ENCODE measurements at places on chromosomes 12 and 14.

DNA sequence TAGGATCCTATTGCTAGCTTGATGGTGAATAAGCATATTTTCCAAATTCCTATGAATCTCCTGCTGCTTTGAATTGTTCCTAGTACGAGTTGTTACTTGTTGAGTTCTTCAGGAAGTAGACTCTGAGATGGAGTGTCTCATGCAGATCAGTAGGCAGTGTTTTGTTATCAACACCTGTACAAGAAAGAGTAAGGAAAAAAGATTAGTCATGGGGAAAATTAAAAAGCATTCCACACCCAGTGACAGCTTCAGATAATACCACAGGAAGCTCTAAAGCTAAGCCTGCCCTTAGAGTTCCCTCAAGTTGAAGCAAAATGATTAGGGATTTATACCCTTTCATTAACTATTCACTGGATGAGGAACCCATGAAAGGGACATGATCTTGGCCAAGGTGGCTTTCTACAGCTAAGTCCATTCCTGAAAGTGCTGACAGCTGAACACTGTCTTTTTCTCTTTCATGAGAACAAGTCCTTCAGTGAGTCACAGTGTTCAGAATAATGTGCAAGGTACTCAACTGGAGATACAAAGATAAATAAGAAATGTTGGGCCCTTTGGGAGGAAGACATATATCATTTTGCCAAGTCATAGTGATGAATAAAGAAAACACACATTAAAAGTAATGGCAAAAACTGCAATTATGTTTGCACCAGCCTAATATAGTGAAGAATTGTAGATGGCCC lies 49.1 kb downstream of the CCER1 start:
- DNase-seq, result no peak

DNA sequence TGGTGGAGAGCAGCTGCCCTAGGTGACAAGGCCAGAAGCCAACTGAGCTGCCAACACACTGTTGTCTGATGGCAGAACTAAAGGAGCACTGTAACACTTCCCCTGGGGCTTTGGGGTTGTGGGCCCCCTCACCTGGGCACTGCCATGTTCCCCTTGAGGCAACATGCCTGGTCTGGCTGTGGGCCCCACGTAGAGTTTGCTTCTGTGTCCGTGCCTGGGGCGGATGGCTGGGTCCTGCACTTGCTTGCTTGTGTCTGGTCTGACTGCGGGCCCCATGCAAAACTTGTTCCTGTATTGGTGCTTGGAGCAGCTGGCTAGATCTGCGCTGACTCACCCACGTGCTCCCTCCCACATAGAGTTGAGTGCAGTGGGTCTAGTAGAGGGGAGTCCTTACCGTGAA lies 78.4 kb downstream of the MNAT1 start:
- DNase-seq, result no peak

DNA sequence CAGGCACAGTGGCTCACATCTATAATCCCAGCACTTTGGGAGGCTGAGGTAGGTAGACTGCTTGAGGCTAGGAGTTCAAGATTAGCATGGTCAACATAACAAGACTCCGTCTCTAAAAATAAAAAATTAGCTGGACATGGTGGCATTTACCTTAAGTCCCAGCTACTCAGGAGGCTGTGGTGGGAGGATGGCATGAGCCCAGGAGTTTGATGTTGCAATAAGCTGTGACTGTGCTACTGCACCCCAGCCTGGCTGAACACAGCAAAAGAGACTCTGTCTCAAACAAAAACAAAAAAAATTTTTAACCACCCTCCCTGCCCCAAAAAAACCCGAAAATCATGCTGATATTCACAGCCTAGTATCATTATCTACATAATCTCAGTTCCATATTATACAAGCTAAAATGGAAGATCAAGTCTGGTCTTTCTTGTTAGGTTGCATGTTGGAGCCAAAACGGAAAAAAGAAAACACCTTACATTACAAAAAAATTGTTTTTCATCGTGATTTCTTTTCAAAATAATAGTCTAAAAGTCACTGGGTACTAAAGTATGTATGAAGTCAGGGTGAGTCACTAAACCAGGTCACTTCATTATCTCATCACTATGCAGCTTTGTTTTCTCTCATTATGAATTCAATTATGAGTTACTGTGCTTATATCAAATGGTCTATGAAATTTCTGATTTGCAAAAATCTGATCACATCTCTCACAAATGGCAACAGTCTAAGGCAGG lies 13.8 kb downstream of the GXYLT1 start:
- DNase-seq, result no peak

GRCh38 chr14:91484186-91484585 lies 25.9 kb downstream of the PPP4R3A start:
- DNase-seq, result no peak

DNA sequence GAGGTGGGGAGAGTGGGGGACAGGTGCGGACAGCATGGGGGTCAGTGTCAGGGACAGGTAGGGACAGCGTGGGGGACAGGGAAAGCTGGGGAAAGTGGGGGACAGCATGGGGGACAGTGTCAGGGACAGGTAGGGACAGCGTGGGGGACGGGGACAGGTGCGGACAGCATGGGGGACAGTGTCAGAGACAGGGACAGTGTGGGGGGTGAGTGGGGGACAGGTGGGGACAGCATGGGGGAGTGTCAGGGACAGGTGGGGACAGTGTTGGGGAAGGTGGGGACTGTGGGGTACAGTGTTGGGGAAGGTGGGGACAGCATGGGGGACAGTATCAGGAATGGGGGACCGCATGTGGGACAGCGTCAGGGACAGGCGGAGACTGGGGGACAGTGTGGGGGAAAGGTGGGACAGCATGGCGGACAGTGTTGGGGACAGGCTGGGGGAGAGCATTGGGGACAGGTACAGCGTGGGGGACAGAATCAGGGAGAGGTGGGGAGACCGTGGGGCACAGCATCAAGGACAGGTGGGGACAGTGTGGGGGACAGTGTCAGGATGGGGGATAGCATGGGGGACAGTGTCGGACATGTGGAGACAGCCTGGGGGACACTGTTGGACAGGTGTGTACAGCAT lies 96.1 kb downstream of the TMEM121 start:
- no peak for DNase-seq

GRCh38 chr12:109910254-109910968 lies 10.3 kb downstream of the TCHP start:
- DNase-seq, result no peak

DNA sequence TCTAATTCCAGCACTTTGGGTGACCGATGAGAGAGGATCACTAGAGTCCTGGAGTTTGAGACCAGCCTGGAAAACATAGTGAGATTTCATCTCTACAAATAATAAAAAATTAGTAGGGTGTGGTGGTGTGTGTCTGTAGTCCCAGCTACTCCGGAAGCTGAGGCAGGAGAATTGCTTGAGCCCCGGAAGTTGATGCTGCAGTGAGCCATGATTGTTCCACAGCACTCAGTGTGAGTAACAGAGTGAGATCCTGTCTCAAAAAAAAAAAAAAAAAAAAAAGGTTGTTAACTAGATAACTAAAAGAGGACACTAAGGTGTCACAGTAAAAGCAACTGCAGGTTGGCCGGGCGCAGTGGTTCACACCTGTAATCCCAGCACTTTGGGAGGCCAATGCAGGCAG lies 121.3 kb upstream of the MAX start:
- no peak for DNase-seq

GRCh38 chr14:74415115-74415437 lies 10.9 kb downstream of the SYNDIG1L start:
- DNase-seq, result no peak

GRCh38 chr12:52369809-52370208 lies 2.5 kb upstream of the KRT85 start:
- no peak for DNase-seq

DNA sequence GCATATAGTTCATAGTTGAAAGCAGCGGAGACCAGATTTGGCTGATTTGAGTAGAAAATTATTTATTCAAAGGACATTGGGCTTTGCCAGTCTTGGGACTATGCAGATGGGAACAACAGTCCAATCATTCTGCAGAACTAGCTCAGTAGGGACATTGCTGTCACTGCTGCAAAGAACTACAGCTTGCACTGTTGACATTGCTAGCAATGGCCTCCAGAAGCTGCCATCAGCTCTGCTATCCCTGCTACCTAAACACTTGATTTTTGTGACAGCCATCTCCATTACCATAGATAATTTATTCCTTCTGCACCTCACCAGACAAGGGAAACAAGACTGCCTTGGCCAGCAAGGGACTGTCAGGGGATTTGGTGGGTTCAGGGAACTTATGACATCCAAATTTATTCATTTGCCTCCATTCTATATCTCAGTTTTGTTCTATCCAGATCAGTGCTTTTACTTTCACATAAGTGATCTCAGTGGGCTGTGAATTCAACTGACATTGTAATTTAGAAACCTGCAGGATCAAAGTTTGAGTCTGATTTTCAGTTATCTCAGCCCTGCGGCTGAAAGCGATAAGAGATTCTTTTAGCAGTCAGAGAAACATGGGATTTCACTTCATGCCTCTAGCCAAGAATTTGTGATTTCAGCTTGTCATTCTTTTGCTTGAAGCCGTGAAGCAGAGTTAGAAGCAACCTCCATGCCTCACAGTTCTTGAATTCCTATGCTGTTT lies 136.7 kb upstream of the FBXO33 start:
- no peak for DNase-seq

- DNase-seq, result no peak
Observed at GRCh38 chr12:86233126-86233525, 23.1 kb downstream of the MGAT4C start.

- no peak for DNase-seq
Observed at GRCh38 chr14:77130386-77130785, 11.2 kb downstream of the ZDHHC22 start.

Data from stimulated activated CD4-positive, alpha-beta T cell treated with anti-CD3 and anti-CD28 coated beads, Interleukin-15, amount 100 ng/mL, for 1 hour (primary cell).